Muscle of leg (tissue), 16 donors: ENCODE measurements at places on chromosomes 2 and 18. TPM values are rescaled to one million over a fixed set of nuclear protein-coding genes. Genes with fewer than 3 reads are reported as not detected.

GRCh38 chr18:11887328-11888128 is 20.6 kb downstream of the MPPE1 start:
- no peaks in the 10 kb centered on the region for H3K4me1 ChIP-seq
- DNase-seq: no peak
- H3K36me3 ChIP-seq: peaks cover 49% of the 10 kb centered on the region
- H3K27ac ChIP-seq: no peak overlapping the region

GRCh38 chr2:1353543-1353942 is 59.7 kb upstream of the TPO start:
- H3K36me3 ChIP-seq: no peaks in the 10 kb centered on the region
- H3K4me1 ChIP-seq: no peaks in the 10 kb centered on the region
- H3K27ac ChIP-seq: no peak overlapping the region
- no peak for DNase-seq

DNA sequence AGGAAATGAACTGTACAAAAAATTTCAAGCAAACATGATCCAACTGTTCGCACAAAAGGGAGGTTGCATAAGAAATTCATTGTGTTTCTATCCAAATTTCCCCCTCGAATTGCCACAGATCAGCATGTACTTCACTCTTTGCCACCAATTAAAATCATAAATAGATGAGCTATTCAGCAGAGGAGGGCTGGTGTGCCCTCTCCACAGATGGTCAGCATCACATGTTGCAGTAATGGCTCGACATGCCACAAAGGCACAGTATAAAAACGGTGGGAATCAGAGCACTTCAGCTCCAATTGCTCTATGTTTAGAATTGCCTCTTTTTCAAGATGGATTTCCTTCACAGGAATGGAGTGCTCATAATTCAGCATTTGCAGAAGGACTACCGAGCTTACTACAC is at the start of gene G6PC2:
TSS of gene G6PC2 (plus strand) at position 289 of the 400 bp plus-strand sequence. CDS start at position 330, 41 bp downstream.
- no peaks in the 10 kb centered on the region for H3K4me1 ChIP-seq
- no peak for DNase-seq
- H3K4me3 ChIP-seq: no peak within 1 kb of the TSS

- no peak for DNase-seq
- H3K4me1 ChIP-seq: no peaks in the 10 kb centered on the region
- no peaks in the 10 kb centered on the region for H3K27me3 ChIP-seq
- H3K27ac ChIP-seq: no peak overlapping the region
Measured at GRCh38 chr18:62637807-62638687, 77.3 kb upstream of the PHLPP1 start.

DNA sequence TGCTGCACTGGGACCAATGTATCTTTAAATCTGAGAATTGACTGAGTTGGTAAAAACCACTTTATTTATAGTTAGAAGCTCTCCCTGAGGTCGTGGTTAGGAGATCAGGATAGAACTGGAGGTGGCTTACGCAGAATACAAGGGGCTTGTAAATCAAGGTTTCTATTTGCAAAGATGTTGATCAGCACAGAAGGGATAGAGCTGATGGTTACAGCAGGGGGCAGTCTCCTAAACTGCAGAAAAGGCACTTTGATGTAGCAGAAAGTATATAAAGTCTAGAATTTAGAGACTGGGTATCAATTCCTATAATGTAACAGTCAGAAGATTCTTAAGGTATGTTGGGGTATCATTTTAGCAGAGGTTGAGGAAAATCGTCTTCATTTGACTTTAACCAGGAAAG is 25.2 kb upstream of the ACVR1 start:
- no peak overlapping the region for H3K4me3 ChIP-seq
- peaks cover 11% of the 10 kb centered on the region for H3K4me1 ChIP-seq
- DNase-seq: no peak
- no peak overlapping the region for H3K27ac ChIP-seq
- H3K27me3 ChIP-seq: no peaks in the 10 kb centered on the region

- peaks cover 29% of the 10 kb centered on the region for H3K36me3 ChIP-seq
- no peak overlapping the region for H3K4me3 ChIP-seq
- H3K27ac ChIP-seq: no peak overlapping the region
- peaks cover 15% of the 10 kb centered on the region for H3K4me1 ChIP-seq
Measured at GRCh38 chr2:71592181-71592711, 138.9 kb downstream of the DYSF start.

DNA sequence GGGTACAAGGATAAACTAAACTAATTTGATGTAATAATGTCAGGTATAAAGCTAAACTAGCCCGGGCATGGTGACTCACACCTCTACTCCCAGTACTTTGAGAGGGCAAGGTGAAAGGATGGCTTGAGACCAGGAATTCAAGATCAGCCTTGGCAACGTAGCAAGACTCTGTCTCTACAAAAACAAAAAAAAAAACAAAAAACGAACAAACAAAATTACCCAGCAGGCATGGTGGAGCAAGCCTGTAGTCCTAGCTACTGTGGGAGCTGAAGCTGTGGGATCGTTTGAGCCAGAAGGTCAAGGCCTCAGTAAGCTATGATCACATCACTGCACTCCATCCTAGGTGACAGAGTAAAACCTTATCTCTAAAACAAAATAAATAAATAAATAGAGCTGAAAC is 131.8 kb upstream of the KYNU start:
- H3K4me1 ChIP-seq: no peaks in the 10 kb centered on the region
- no peak overlapping the region for H3K4me3 ChIP-seq
- H3K27ac ChIP-seq: no peak overlapping the region
- no peaks in the 10 kb centered on the region for H3K36me3 ChIP-seq
- no peaks in the 10 kb centered on the region for H3K27me3 ChIP-seq

DNA sequence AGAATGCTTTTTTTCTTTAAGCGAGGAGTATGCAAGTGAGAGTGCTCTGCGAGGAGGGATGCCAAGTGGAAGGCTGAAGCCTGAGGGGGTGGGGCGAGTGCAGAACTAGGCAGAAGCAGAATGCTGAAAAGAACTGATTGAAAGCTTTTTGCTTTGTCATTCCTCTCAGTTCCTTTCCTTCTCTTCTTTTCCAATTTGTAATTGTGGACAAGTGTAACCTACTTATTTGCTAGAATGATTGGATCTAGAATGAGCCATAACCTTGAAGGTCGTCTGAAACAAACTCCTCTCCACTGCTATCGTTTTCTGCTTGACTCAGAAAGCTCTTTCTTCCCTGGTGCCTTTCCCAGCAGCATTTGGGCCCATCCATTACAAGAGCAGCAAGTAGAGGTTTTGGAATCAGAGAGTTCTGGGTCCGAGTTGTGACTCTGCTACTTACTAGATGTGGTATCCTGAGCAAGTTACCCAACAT is 115.3 kb downstream of the METTL8 start:
- H3K27me3 ChIP-seq: no peaks in the 10 kb centered on the region
- H3K36me3 ChIP-seq: peaks cover 2% of the 10 kb centered on the region
- H3K4me1 ChIP-seq: peaks cover 9% of the 10 kb centered on the region
- peak; percentile 85 for DNase-seq
- no peak overlapping the region for H3K4me3 ChIP-seq
- H3K27ac ChIP-seq: peak overlapping the region; percentile 60

GRCh38 chr2:219912491-219912921 is 285.1 kb downstream of the SLC4A3 start:
- peak overlapping the region; percentile 72 for H3K27ac ChIP-seq
- DNase-seq: peak; percentile 99
- peak overlapping the region; percentile 6 for H3K4me3 ChIP-seq
- H3K27me3 ChIP-seq: no peaks in the 10 kb centered on the region
- H3K36me3 ChIP-seq: no peaks in the 10 kb centered on the region

DNA sequence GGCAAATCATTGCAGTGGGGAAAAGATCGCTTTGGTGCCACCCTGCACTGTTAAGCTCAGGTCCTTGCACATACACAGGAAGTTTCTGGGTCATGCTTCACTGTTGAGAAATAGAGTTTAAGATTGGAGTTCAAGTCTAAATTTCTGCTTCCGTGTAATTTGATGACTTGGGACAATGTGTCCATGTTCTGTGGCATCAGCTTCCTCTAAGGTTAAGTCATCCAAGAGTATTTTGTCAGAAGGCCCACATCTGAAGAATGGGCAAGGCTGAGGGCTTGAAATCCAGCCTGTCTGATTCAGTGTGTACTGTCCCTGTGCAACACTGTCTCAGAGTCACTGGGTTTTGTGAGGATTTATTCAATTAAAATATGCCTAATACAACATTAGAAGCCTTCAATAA is 880.7 kb downstream of the SUCLG1 start:
- H3K4me1 ChIP-seq: no peaks in the 10 kb centered on the region
- no peak overlapping the region for H3K4me3 ChIP-seq
- H3K27me3 ChIP-seq: no peaks in the 10 kb centered on the region
- no peak for DNase-seq
- H3K36me3 ChIP-seq: no peaks in the 10 kb centered on the region

GRCh38 chr2:54801352-54801751 is 77.9 kb downstream of the EML6 start:
- no peak for DNase-seq
- no peaks in the 10 kb centered on the region for H3K36me3 ChIP-seq
- H3K27ac ChIP-seq: no peak overlapping the region

APLF gene
- 5.5 TPM for total RNA-seq

RAB6D gene
- total RNA-seq: 0.09 TPM

SERPINB10 gene
- total RNA-seq: 0.04 TPM

DLX2 gene
- 0.04 TPM for total RNA-seq

UPP2 gene
- not detected for total RNA-seq
